Activated T-cell treated with anti-CD3 and anti-CD28 coated beads for 48 hours (primary cell): ENCODE measurements at places on chromosomes 3 and 15.

GRCh38 chr3:24255414-24255813 lies 239.2 kb downstream of the THRB start:
- no peak for DNase-seq

- DNase-seq: no peak
Observed at GRCh38 chr15:33864360-33865075, 103.8 kb upstream of the CHRM5 start.

DNA sequence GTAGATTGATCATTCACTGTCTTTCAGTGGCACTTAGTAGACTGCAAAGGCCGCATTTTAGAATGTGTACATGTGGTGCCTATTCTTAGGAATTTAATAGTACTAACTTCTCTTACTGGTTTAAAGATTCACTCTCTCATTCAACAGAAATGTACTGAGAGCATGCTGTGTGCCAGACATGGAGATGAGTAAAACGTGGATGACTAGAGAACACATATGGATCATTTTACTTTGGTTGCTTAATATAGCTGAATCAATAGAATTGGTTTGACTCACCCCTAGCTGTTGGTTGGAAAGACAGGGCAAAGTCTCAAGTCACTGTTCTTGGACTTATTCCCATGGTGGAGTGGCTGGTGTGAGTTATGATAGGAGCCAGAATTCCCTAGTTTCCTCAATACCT lies 109.1 kb upstream of the TNFAIP8L3 start:
- no peak for DNase-seq

GRCh38 chr3:100650651-100651619 lies 41.5 kb downstream of the ADGRG7 start:
- DNase-seq: no peak

- DNase-seq: no peak
Observed at GRCh38 chr3:142657033-142657432, 60.8 kb downstream of the PLS1 start.

DNA sequence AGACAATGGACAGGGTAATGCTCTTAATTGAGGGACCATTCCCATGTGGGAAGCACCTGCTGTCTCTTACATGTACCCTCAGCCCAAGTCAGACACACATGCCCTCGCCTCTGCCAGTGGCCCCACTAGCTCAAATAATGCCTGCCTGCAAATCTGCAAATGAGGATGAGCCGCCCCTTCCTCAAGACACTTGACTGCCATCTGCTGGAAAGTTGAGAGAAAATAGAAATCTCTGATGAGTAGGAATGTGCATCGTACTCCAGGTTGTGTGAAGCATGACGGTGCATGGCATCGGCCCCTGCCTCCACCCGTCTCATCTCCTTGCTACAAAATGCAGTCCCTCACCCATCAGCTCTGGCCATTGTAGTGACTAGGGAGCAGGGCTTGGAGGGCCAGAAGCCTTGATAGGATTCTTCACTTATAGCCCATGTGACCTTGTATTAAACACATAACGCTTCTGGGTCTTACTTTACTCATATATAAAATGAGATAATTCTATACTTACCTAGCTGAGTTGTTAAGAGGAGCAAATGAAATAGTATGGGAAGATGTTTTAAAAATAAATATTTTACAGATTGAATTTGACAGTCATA lies 6.3 kb upstream of the SCN5A start:
- DNase-seq: no peak

DNA sequence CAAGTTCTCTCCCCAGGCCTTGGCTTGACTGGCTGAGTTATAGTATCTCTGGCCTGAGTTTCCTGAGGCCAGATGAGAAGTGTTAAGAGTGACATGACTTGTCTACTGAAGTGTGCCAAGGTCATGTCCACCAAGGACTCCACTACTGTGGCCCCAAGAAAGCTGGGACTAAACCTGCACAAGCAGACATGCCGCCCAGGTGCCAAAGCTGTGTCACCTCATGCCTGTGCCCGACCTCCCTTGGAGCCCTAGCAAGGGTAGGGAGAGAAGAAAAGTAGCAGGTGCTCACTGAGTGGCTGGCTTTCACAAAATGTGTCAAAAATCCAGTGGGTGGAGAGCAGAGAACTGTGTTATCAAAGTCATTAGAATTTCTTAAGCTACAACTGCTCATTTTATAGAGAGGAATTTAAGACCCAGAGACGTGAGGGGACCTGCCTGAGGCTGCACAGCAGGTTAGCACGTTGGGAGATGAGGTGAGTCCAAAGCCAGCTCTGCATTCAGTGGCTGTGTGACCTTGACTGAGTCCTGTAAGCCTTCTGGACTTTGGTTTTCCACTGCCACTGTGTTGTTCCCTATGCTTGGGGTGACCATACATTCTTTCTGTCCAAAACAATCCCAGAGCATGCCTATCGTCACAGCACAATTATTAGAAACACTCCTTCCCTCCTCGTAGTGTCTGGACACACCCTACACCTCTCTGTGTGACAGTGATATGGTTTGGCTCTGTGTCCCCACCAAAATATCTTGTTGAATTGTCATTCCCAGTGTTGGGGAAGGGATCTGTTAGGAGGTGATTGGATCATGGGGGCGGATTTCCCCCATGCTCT lies 5.0 kb upstream of the LYSMD4 start:
- DNase-seq: no peak

DNA sequence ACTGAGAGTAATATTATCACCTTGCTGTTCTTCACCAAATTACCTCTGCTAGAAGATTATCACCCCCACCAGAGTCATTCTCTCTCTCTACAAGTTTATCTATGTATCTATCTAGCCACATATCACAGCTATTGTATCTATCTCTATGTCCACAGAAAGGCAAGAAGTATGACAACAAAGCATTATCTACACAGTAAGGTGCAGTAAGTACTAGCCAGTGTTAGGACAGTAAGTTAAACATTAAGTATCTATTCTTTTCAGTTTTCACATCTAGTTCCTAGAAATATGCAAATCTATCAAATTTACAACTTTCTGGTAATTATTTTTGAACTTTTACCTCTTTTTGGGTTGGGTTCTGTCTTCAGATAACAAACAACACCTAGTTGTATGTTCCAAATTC lies 26.5 kb upstream of the XXYLT1 start:
- no peak for DNase-seq

DNA sequence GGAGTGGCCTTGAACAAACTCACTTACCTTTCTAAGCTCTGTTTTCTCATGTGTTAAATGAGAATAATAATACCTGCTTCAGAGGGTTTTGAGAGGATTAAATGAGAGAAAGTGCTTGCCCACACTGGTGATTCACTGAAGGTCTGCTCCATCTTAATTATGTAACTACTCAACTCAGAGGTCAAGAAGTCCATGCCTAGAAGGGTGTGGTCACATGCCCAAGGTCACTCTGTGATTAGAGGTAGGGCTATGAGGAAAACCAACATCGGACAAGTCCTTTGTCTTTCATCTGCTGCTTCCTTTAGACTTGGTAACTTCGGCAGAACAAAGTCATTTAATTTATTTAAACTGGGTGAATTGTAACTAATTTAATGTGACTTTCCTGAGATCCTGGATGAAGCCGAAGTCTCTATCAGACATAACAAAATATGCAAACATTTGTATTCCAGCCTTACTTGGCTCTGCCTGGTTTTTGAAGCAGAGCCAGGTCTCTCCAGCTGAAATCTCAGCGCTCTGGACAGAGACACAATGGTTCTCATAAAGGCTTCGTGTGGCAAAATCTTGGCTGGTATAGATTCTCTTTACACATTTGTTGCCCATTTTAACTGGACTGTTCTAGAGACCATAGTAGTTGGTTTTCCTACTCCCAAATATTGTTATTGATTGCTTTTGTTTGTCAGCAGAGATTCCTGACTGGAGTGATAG lies 3.0 kb downstream of the CHRNA7 start:
- no peak for DNase-seq
